ENCODE measurements at places on chromosomes 5 and 9.

- no peak for DNase-seq
Observed at GRCh38 chr9:4741365-4742089, 525 bp upstream of the AK3 start.

- DNase-seq, result no peak
Observed at GRCh38 chr9:1890201-1890600, 124.9 kb upstream of the SMARCA2 start.

DNA sequence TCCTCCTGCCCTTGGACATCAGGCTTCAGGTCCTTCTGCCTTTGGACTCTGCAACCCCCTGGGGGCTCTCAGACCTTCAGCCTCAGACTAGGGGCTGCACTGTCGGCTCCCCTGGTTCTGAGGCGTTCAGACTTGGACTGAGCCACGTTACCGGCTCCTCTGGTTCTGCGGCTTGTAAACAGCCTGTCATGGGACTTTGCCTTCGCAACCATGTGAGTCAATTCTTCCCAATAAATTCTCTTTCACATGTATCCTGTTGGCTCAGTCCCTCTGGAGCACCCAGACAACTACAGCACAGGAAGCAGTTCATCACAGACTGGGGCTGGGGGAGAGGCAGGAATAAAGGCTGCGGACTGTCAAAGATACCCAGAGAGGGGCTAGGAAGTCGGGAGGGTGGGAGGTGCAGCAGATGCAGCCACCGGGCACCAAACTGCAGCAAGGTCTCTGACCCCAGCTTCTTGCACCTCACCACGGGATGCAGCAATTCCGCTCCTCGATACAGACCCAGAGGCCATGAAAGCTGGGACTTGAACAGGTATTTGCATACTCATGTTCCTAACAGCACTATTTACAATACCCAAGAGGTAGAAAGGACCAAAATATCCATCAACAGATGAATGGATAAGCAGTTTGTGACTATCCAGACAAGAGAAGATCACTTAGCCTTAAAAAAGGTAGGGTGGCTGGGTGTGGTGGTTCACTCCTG, 100.8 kb downstream of the COL23A1 start:
- no peak for DNase-seq

- DNase-seq, result no peak
Observed at GRCh38 chr5:173233347-173234128, 1.5 kb downstream of the NKX2-5 start.

DNA sequence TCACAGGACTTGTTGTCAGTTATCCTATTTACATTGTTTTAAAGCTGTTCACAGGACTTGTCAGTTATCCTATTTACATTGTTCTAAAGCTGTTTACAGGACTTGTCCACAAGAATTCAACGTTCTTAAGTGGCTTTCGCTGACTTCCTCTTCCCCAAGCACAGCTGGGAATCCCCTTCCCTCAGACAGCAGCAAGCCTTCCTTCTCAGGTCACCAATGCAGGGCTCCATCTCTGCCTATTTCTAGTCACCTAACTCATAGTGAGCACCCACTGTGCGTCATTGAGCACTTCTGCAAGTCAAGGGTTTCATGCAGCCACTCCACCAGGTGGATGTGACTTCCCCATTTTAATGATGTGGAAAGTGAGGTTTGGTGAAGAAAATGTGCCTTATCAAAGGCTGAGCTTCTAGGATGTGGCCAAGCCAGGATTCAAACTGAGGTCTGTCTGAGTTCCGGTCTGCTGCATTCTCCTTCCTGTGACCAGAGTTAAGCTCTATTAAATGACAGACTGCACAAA, 109.8 kb upstream of the ZNF462 start:
- DNase-seq, result no peak

DNA sequence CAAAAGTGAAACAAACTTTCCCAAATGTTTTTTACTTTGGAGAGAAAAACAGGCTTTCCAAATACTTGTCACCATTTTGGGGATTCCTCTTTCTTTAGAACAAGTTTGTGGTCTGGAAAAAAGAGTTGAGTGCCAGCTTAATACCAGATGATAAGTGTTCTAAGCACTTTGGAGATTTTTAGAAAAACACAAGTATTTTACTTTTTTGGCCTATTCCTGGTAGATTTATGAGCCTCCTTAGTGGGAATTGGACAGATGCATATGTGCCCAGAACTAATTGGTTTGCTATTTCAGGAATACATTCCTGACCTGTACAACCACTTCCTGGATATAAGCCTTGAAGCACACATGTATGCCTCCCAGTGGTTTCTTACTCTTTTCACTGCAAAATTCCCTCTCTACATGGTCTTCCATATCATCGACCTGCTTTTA, 40.5 kb downstream of the GPR21 start:
- no peak for DNase-seq

GRCh38 chr9:37324261-37324683, 98.2 kb upstream of the GRHPR start:
- DNase-seq, result no peak

DNA sequence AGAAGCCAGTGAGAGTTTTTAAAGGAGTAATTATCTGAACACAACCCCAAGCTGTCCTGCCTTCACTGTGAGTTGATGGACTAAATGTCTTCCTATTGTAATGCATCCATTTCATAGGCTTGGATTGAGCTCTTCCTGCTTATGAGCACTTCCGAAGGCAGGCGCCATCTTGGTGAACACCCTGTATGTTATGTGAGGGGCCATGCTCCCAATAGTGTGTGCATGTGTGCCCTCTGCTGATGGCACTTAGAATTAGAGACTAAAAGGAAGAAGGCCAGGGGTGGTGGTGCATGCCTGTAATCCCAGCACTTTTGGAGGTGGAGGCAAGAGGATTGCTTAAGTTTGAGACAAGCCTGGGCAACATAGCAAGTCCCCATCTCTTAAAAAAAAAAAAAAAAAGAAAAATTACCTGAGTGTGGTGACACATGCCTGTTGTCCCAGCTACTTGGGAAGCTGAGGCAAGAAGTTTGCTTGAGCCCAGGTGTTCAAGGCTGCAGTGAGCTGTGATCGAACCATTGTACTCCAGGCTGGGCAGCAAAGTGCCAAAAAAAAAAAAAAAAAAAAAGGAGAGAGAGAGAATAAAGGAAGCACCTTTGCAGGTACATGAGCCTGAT, 65.0 kb downstream of the C9orf152 start:
- no peak for DNase-seq

- no peak for DNase-seq
Observed at GRCh38 chr9:132804576-132805295, 73.3 kb downstream of the AK8 start.

DNA sequence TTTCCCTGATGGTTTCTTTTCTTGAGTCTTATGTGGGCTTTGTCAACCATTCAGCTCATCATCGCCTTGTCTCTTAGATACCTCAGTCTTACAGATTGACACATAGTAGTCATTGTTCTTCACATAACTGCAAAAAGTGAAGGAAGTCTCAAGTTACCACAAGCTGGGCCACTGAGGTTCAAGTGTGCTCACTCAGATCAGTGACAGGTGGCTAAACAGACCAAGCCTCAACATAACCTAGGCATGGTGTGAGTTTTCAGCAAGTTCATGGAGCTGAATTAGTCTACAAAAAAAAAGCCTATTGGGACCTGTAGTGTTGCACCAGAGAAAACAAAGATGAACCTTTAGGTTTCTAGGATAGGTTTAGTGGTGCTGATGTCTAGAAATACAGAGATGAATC, 58.2 kb downstream of the RFK start:
- no peak for DNase-seq

GRCh38 chr9:6911901-6912638, 154.3 kb downstream of the KDM4C start:
- no peak for DNase-seq

- DNase-seq, result no peak
Observed at GRCh38 chr9:91727316-91727861, 222.6 kb downstream of the ROR2 start.

GRCh38 chr5:68012429-68012828, 203.1 kb upstream of the PIK3R1 start:
- DNase-seq, result no peak

- DNase-seq, result peak; percentile 60
Observed at GRCh38 chr5:177086654-177087397, at the start of gene FGFR4. TSS of gene FGFR4 (plus strand) at chr5:177086915. CDS start at chr5:177089603, 2,688 bp downstream.

DNA sequence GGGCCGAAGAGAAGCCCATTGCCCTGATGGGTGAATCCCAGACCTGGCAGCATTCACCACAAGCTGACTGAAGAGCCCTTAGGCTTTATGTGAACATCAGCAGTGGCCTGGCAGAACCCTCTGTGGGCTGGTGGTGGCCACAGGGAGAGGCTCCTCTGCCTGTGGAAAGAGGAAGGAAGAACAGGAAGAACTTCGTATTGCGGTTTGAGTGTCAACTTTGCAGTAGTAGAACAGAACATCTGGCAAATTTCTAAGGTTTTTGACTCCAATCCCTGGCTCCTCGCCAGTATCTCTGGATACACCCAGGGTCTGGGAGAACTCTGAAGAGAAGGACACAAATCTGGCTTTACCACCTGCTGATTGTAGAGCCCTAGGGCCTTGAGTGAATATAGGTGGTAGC, 356.4 kb upstream of the GRAMD2B start:
- DNase-seq, result no peak

GRCh38 chr5:172420235-172420939, 33.9 kb downstream of the SH3PXD2B start:
- DNase-seq, result no peak

DNA sequence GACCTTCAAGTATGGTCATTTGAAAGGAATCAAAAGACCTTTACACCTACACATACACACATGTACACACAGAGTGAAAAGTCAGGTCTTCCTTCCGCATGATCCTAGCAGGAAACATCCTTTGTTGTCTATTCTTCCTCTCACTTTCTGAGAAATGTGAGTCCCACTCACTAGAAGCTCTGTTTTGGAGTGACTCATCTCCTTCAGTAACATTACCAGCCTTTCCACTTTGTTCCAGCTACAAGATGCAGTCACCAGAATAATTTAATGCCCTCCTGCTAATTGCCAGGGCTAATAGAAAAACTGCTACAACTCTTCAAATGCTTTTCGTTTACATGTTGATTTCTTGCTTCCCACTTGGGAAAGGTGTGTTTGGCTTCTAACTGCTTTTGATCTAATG, 417.3 kb downstream of the RASEF start:
- DNase-seq, result no peak

- no peak for DNase-seq
Observed at GRCh38 chr5:41093803-41094202, 22.7 kb upstream of the MROH2B start.

DNA sequence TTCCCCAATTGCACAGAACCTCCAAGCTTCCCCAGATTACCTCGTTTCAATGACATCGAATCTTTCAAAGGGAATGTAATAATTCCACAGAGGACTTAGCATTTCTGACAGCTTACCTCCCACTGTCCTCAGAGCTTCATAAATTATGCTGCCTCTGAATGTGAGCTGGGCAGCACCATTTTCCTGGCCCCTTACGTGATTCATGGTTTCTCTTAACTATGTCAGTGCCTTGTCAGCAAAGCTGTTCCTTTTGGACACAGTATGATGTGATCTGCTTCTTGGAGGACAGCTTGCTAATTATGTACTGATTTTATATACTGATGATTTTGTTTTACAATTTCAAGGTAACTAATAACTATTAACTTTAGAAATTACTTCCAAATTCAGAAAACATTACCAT, 27.7 kb upstream of the SSBP2 start:
- no peak for DNase-seq

- no peak for DNase-seq
Observed at GRCh38 chr9:114233491-114234185, 78.3 kb downstream of the COL27A1 start.

- no peak for DNase-seq
Observed at GRCh38 chr9:132575005-132575609, 7.3 kb upstream of the BARHL1 start.

DNA sequence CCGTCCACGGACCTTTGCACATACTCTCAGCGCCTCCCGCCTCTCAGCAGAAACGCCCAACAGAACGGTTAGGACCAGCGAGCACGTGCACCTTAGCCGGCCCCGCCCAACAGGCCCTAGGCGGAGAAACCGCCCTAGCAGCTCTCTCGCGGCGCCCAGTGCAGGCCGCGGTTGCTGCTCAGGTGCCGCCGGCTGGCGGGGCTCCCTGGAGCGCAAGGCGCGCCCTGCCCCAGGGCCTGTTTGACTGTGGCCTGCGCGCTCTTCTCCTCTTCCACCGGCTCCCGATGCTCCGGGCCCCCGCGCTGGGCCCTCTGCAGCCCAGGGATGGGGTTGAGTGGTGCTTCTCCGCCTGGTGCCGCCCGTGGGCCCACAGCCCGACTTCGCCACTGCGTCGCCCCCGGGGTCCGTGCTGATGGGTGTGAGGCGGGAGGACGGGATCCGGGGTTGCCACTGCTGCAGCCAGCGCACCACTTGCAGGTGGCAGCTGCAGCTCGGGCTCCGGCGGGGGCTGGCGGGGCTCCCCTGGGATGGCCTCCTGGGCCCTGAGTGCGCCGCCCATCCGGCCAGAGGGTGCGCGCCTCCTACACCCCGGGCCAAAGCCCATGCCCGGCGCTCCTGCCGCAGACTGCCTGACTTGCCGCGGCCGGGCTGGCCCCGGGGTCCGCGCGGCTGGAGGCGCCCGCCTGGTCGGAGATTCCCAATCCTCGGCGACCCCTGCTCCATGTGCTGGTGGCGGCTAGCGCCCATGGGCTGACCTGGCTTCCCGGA, 1889.4 kb upstream of the CDH9 start:
- no peak for DNase-seq

DNA sequence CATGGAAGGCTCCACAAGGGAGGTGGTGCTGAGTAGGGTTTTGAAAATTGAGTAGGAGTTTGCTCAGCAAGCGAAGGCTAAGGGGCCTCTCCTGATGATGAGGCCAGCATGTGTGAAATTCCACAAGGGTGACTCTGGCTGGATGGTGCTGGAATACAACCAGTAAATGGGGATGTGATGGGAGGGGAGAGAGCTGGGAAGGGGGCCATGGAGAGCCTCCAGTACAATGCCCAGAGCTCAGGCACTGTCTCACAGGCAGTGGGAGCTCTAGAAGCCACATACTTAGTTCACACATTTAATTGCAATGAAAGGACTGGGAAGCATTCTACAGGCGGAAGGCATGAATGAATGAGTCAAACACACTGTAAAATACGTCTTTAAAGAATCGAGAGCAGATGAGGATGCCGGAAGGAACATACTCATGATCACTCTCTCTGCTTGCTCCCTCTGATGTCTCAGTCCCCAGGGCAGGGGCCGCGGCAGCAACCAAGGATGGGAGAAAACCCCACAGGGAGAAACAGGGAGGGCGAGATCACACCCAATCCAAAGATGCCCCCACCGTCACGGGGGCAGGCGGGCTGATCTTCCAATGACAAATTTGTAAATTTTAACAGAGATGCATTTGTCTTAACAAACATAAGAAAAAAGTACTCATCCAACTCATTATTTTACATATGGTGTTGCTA, 261.0 kb downstream of the NSG2 start:
- DNase-seq, result no peak

DNA sequence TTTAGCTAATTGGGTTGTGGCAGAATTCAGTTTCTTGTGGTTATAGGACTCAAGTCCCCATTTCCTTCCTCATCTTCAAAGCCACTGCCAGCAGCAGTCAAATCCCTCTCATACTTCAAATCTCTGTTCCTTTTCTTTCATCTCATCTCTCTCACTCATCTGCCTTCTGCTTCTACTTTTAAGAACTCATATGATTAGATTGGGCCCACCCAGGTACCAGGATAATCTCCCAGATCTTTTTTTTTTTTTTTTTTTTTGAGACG, 8.0 kb upstream of the REEP5 start:
- DNase-seq, result no peak
